ENCODE measurements at places on chromosomes 11 and 22.
A peak's percentile ranks its signal among the peaks of the same experiment; 100 is the strongest.

DNA sequence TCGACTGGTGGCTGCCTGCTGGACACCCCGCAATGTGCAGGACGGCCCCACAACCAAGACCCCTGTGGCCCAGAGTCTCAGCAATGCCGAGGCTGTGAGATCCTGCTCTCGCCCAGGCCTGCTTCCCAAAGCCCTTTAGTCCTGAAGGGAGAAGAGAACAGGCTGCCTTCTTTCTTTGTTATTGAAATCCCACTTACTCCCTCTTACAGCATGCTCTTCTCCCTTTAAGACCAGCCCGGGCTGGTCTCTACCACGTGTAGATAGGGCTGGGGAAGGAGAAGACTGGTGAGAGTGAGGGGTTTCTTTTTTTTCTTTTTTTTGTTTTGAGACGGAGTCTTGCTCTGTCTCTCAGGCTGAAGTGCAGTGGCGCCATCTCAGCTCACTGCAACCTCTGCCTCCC is 21.3 kb downstream of the TMEM45B start:
- DNase-seq = no peak

DNA sequence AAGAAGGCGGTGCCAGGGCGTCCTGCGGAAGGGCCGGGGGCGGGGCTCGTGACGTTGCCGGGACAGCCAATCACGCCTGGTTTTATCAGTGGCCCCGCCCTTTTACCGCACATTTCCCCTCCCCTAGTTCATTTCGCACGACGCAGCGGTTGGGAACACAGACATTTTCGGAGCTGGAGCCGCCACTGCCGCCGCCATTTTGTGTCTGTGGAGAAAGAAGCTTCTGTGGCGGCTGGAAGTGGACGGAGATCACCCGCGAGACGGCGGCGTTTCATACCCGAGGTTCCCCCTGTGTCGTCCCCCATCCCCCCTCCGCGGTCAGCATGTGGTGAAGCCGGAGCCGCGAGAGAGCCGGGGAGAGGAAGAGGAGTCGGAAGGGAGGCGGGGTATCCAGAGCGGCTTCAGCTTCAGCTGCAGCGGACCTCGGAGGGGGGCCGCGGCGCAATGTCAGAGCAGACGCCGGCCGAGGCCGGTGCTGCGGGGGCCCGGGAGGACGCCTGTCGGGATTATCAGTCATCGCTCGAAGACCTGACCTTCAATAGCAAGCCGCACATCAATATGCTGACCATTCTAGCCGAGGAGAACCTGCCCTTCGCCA is at the start of gene PCF11:
Gene PCF11 (plus strand): TSS at position 136 of the 598 bp plus-strand sequence. CDS start 309 bp downstream, at position 445.
- DNase-seq = no peak

DNA sequence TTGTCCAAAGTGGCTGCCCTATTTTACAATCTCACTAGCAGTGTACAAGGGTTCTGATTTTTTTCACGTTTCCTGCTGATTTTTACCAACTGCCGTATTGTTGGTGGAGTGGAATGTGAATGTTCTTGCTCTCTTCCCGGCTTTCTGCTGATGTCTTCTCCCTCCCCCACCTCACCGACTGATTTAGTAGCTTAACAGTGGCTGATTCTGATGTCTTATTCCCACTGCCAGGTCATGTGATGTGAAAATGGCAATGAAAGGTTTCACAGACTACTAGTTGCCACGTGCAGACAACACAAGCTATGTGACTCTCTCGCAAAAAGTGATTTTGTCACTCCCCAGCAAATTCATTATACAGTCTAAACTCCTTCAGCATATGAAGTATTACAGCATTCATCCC is 17.3 kb upstream of the NEU3 start:
- no peak for DNase-seq

DNA sequence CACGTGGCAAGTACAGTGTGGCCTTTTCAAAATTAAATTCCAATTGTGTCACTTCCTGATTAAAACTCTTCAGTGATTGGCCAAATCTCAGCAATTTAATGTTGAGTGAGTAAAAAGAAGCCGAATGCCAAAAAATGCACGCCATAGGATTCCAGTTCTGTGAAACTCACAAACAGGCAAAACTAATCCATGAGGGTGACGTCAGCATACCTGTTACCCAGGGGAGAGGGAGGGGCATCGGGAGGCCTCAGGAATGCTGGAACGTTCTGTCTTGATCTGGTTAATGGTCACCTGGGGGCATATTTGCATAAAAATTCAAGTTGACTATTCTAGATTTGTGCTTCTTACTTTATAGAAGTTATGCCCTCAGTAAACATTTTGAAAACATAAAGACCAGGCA is 39.9 kb upstream of the RAB1B start:
- no peak for DNase-seq

DNA sequence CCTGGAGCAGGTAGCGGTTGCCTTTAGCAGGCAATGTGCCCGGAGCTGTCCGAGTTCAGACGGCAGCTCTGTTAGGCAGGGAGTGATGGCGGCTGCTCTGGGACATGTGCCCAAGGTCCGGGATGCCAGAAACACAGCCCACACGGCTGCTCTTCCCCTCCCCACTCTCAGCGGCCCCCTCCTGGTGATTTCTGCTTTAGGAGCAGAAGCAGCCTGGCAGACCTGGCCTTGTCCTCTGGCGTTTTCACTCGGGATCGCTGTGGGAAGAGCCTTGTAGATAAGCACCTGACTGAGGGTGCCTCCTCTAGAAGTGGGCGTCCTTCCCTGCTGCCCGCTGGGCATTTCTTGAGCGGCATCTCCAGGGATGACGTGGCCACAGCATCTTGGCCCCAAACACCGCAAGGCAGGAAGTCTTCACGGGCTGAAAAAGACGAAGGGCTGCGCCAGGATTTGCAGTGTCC is 392.2 kb downstream of the TBC1D22A start:
- no peak for DNase-seq

DNA sequence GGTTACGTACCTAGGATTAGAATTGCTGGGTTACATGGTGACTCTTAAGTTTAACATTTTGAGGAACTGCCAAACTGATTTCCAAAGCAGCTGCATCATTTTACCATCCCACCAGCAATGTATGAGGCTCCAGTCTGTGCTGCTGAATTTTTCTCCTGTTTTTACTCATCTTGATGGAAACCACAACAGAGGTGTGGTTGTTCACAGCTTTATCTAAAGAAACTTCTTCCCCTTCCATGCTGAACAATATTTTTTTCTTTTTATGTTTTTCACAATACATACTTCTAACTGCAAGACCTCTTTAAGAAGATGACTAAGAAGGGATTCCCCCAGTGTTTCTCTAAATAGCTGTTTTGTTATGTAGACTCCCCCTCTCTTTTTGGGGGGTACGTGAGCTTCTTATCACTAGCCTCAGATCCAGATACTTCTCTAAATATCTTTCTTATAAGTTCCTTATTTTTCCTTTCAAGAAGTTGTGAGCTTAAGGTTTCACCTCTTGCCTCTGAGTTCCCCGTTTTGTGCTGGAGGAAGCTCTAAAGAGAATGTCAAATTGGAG is 24.0 kb downstream of the TCP11L1 start:
- no peak for DNase-seq

DNA sequence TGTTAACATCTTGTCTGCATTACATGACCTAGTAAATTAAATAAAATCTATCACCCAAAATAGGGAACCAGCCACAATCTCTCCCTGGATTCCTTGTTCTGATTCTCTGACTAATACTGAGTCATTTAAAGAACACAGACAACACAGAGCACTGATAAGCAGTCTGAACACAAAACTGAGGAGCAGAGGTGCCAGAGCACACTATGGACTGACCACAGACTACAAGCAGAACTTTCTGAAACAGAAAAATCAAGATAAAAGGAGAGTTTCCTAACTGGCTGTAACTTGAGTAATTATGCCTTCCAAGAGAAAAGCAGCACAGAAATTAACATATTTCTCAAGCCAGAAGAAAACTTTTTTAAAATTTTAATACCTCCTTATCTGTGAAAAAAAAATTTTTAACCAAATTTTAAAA is 128.8 kb downstream of the SGSM3 start:
- DNase-seq = no peak

DNA sequence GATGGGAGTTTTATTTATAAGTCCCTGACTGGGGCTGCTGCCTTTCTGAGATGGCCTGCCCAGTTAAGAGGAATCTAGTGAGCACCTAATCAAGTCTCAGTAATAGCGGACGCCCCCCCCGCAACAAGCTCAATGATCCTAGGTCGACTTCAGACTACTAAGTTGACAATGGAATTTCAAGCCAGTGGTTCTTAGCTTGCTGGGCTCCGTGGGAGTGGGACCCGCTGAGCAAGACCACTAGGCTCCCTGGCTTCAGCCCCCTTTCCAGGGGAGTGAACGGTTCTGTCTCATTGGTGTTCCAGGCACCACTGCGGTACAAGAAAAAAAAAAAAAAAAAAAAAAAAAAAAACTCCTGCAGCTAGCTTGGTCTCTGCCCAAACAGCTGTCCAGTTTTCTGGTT is 156.8 kb upstream of the CARD18 start:
- DNase-seq = peak; percentile 54

- DNase-seq = no peak
Observed at GRCh38 chr22:37951305-37951704, 2.1 kb downstream of the C22orf23 start.

- no peak for DNase-seq
Observed at GRCh38 chr11:100970283-100971164, 159.1 kb downstream of the PGR start.

DNA sequence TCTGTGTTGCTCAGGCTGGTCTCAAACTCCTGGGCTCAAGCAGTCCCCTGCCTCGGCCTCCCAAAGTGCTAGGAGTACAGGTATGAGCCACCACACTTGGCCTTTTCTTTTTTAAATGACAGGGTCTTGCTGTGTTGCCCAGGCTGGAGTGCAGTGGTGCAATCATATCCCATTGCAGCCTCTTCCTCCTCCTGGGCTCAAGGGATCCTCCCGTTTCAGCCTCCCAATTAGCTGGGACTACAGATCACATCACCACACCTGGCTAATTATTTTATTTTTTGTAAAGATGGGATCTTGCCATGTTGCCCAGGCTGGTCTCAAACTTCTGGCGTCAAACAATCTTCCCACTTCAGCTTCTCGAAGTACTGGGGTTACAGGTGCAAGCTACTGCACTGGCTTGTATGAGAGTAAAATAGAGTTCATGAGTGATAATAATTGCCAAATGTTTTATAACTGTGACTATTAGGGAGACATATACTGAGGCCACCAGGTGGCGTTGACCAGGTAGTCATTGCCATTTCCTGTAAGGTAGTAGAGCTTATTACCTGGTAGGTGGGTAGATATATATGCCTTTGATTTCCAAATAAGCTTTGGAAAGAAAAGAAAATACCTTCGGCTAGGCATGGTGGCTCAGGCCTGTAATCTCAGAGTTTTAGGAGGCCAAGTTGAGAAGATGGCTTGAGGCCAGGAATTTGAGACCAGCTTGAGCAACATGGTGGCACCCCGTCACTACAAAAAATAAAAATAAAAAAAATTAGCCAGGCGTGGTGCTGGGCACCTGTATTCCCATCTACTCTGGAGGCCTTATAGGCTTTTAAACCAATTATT is 5.4 kb downstream of the FDX1 start:
- DNase-seq = no peak

- no peak for DNase-seq
Observed at GRCh38 chr11:35747668-35748067, 85.1 kb downstream of the TRIM44 start.

DNA sequence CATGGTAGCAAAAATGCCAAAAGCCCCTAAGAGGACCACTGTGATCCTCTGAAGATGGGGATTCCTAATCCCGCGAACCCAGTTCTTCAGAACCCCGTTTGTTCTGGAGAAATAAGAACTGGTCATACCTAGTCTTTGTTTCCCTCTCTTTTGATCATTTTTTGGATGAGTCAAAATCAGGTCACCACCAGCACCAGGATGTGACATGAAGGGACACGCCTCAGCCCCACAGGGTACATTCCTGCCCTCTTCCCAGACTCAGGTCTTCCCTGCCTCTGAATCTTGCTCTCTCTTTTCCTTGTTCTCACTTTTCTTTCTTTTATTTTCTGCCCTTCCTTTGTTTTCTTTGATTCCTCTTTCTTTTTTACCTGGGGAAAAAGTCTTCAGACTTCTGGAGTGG is 14.6 kb upstream of the ANO1 start:
- no peak for DNase-seq

DNA sequence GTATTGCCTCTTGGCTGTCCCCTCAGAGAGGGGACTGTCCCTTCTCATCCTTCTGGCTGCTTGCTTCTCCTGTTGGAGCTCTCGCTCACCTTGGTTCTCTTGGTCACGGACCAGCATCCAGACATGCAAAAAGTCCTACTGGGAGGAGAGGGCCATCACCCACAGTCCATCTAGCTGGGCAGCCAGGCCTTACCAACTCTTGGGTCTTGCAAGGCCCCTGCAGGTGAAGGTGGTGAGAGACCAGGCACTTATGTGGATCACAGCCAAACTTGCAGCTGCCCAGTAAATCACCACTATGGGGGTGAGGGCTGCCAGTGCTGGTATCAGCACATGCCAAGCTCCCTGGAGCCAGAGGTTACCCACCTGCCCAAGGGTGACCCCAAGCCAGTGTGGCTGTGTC is 36.3 kb downstream of the KCNQ1OT1 start:
- DNase-seq = peak; percentile 4

DNA sequence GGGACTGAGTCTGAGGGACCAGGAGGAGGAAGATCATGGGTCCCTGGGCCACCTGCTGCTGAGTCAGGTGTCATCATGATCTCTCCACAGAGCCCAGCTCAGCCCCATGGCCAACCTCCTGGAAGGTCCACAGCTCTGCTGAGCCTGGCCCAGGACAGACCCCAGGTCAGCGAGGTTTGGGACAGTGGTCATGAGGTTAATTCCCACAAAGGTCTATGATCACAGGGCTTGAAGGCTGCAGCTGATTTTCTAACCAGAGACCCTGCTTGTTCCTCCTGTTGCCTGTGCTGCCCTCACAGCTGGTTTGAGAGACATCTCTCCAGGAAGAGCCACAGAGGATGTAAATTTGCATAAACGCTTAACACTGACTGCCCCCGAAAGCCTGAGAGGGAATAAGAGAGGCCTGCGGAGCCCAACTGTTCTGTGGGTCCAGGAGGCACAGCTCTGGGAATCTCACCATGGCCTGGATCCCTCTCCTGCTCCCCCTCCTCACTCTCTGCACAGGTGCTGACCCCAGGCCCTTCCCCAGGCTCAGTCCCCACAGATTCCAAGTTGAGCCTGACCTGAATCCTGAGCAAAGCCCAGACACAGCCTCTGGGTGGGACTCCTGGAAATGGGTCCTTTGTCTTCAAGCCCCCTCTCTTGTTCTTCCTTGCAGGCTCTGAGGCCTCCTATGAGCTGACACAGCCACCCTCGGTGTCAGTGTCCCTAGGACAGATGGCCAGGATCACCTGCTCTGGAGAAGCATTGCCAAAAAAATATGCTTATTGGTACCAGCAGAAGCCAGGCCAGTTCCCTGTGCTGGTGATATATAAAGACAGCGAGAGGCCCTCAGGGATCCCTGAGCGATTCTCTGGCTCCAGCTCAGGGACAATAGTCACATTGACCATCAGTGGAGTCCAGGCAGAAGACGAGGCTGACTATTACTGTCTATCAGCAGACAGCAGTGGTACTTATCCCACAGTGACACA is 102.8 kb downstream of the GGTLC2 start:
- no peak for DNase-seq

GRCh38 chr11:59212744-59213631 is at the start of gene MPEG1:
TSS of gene MPEG1 (minus strand) at chr11:59212927. CDS start at chr11:59212865, 62 bp downstream.
- no peak for DNase-seq

DNA sequence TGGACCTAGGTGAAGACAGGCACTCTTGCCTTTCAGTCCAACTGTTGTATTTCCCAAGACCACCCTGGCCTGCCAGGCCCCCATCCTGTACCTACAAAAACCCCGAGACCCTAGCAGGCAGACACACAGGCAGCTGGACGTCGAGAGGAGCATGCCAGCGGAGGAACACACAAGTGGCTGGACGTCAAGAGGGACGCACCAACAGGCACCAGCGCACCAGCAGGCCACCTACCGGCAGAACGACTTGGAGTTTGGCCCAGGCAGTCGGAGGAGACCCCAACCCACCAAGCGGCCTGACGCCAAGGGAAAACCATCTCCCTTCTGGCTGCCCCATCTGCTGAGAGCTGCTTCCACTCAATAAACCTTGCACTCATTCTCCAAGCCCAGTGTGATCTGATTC is 1883.4 kb upstream of the RAG2 start:
- DNase-seq = no peak
